ENCODE measurements at places on chromosomes 12 and 14. TPM values are rescaled to one million over a fixed set of nuclear protein-coding genes. Genes with fewer than 3 reads are reported as not detected.

- H3K27me3 ChIP-seq, result peaks cover 12% of the 10 kb centered on the region
- no peak overlapping the region for H3K4me3 ChIP-seq
- H3K27ac ChIP-seq, result no peak overlapping the region
- peak; percentile 60 for DNase-seq
- H3K4me1 ChIP-seq, result no peaks in the 10 kb centered on the region
Measured at GRCh38 chr12:131279281-131279921, 325.7 kb downstream of the ADGRD1 start.

- no peaks in the 10 kb centered on the region for H3K4me1 ChIP-seq
- DNase-seq, result no peak
- H3K36me3 ChIP-seq, result no peaks in the 10 kb centered on the region
- H3K27ac ChIP-seq, result no peak overlapping the region
- no peak overlapping the region for H3K4me3 ChIP-seq
- no peaks in the 10 kb centered on the region for H3K27me3 ChIP-seq
Measured at GRCh38 chr12:45655743-45656142, 73.8 kb upstream of the ARID2 start.

DNA sequence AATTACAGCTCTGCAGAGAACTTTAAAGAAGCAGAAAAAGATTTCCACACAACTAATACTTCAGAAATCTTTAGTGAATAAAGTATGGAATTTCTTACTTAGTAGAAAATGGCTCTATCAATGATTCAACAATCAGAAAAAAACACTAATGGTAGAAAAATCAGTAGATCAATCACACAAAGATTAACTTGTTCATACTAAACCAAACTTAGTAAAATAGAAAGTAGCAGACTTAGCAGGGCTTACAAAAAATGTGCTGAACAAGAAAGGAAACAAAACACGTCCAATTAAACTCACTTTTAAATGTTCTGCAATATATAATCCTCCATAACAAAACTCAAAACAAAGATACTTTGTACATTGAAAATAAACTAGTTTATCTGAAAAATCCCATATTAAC, 38.9 kb downstream of the CEP128 start:
- H3K27ac ChIP-seq, result no peak overlapping the region
- H3K36me3 ChIP-seq, result peaks cover 4% of the 10 kb centered on the region
- DNase-seq, result no peak
- H3K27me3 ChIP-seq, result no peaks in the 10 kb centered on the region
- H3K4me3 ChIP-seq, result no peak overlapping the region

- H3K27me3 ChIP-seq, result no peaks in the 10 kb centered on the region
- no peaks in the 10 kb centered on the region for H3K4me1 ChIP-seq
- H3K36me3 ChIP-seq, result no peaks in the 10 kb centered on the region
- no peak for DNase-seq
Measured at GRCh38 chr12:76866726-76867125, 12.1 kb downstream of the CSRP2 start.

DNA sequence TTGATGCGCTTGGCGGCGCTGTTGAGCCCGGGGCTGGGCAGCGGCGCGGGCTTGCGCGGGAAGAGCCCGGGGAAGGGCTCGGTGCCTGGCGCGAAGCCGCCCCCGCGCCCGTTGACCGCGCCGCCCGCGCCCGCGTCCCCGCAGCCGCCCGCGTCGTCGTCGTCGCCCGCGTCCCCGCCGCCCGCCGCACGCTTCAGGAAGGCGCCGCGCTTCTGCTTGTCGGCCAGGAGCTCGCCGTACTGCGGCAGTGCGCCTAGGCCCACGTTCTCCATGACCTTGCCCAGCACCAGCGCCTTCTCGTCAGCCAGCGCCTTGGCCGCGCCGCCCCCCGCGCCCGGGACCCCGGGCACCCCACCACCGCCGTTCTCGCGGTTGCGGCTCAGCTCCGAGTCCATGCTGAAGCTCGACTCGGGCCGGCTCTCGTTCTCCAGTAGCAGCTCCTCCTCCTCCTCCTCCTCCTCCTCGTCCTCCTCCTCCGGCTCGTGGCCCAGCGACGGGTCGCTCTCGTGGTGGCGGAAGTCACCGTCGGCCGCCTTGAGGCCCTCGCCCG, 97.2 kb downstream of the BCL11B start:
- H3K36me3 ChIP-seq, result peaks cover 20% of the 10 kb centered on the region
- H3K27me3 ChIP-seq, result no peaks in the 10 kb centered on the region
- no peak overlapping the region for H3K27ac ChIP-seq
- peaks cover 24% of the 10 kb centered on the region for H3K4me1 ChIP-seq

DNA sequence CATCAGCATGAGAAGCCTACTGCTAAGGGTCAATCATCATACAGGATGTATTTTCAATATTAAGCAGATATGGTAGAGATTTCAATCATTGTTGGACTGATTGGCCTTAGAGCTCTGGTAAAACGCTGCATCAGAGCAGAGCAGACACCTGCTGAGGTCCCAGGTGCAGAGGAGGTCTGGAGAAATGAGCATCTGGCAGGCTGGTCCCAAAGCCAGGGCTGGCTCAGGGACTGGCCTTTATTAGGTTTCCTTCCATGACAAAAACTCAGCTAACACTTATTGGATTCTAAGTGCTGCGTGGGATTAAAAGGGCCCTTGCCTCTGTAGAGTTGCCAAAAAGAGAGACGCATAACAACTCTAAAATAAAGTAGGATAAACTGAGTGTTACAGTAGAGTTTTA, 29.7 kb downstream of the AKAP6 start:
- H3K36me3 ChIP-seq, result no peaks in the 10 kb centered on the region
- H3K4me3 ChIP-seq, result no peak overlapping the region
- no peak for DNase-seq
- H3K4me1 ChIP-seq, result no peaks in the 10 kb centered on the region
- H3K27ac ChIP-seq, result no peak overlapping the region

Gene TCL1B
- total RNA-seq, result not detected

Gene AQP6
- total RNA-seq, result not detected

Gene PROX2
- 0.97 TPM for total RNA-seq

Gene DAO
- not detected for total RNA-seq

Gene TPPP2
- not detected for total RNA-seq

Gene FZD10
- total RNA-seq, result 11.7 TPM

Gene PIP4P1
- total RNA-seq, result 36.5 TPM

Gene CIROP
- total RNA-seq, result not detected

Gene PRB3
- total RNA-seq, result not detected
